ENCODE measurements at places on chromosomes 4 and X.

DNA sequence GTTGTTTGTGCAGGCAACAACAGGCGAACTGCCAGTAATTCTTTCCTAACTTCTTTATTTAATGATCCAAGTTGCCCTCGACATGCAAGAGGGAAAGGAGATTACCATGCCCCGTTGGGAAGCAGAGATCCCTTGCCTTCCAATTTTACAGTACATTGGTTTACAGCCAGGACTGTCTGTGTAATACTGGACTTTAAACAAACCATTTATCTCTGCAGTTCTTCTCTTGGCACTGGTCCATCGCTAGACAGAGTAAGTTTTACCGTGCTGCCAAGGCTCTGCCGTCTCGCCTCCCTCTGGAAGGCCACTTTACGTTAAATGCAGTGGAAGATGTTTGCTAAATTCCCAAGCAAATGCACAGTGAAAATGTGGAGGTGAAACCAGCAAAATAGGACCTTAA is 660.3 kb upstream of the PRKX start:
- DNase-seq: no peak

GRCh38 chrX:126819429-126819828 is at the start of gene PRR32:
TSS of gene PRR32 (plus strand) at chrX:126819729. CDS start at chrX:126819844, 115 bp downstream.
- DNase-seq: no peak

DNA sequence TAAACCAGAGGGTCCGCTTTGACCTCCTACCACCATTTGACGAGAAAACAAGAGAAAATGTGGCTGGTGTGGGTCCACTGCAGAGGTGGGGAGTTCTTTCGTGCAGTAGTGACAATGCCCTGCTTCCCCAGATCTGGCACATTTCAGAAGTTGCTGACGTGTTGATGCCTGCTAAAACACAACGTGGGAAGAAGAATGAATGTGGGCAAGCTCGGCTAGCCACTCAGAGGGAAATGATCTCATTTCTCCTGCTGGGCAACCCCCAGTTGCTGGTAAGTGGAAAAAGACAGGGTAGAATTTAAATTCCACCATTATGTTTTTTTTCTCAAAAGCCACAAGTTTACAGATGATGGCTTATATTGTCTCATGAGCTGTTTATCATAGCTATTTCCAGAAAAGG is 77.9 kb downstream of the LUZP4 start:
- DNase-seq: no peak

- DNase-seq: peak; percentile 30
These were observed at the start of gene PLP2 for GRCh38 chrX:49171752-49172279. TSS of gene PLP2 (plus strand) at chrX:49171898. CDS start at chrX:49172001, 103 bp downstream.

DNA sequence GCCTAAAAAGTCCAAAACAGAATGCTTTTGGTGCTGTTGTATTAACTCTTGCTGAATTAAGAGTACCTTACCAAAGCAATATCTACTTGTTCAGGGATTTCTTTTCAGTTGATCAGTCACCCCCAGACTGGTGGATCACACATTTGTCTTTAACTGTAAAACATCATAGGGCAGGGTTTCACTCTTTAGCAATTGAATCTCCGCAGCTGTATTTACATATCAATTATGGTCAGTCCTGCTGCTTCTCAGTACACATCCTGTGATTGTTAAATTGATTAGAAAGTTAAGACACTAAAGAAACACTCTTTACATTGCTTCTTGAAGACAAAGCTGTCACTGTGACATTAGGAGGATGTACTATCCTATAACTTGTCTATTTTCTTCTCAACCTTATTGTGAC is 277.1 kb upstream of the ADGRL3 start:
- peak; percentile 58 for DNase-seq

- DNase-seq: no peak
These were observed 10.5 kb downstream of the STAG2 start for GRCh38 chrX:123971982-123972381.

DNA sequence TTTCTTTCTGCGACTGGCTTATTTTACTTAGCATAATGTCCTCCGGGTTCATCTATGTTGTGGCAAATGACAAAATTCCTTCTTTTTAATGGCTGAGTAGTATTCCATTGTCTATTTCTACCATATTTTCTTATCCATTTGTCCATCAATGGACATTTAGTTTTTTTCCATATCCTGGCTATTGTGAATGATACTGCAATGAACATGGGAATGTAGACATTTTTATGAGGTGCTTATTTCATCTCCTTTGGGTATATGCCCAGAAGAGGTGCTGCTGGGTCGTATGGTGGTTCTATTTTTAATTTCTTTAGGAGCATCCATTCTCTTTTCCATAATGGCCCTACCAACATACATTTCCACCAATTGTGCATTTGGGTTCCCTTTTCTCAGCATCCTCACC is 76.5 kb upstream of the HPGD start:
- DNase-seq: no peak

GRCh38 chr4:148166132-148166591 is 276.1 kb downstream of the NR3C2 start:
- DNase-seq: no peak

- no peak for DNase-seq
These were observed 36.5 kb upstream of the TFDP3 start for GRCh38 chrX:133254666-133255065.

DNA sequence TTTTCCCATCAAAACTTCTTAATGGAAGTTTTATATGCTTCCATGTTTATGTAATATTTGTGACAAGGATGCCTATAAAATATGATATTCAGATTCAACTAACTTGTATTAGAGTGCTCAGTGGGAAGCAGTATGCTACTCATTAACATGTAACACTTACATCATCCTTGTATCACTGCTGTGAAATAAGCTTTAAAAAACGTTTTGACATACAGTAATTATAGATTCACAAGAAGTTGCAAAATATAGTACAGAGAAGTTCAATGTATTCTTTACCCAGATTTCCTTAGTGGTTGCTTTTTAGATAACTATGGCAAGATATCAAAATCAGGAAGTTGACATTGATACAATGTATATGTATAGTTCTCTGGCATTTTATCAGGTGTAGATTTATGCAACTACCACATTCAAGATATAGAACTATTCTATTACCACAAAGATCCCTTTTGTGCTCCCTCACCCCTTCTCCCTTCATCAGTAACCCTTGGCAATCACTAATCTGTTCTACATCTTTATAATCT is 56.3 kb downstream of the DTHD1 start:
- no peak for DNase-seq

DNA sequence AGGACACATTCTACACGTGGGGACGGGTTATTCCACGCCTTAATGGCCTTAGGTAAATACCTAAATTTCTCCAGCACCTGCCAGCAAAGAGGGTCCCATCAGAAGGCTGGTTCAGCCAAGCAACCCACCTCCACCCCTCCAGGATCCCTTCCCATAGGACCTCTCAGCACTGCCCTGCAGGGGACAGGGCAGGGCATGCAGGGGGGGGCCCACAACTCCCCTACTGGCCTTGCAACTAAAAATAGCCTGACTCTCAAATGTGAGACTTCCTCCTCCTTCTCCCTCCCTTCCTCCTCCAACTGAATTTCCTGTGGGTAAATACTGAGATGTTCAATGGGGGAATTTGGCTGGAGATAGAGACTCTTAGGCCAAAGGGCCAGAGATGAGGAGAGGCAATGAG is 6.3 kb downstream of the LAS1L start:
- DNase-seq: no peak

GRCh38 chr4:53514509-53514908 is 76.8 kb downstream of the LNX1 start:
- no peak for DNase-seq

GRCh38 chrX:16488959-16489358 is 161.0 kb upstream of the S100G start:
- no peak for DNase-seq

DNA sequence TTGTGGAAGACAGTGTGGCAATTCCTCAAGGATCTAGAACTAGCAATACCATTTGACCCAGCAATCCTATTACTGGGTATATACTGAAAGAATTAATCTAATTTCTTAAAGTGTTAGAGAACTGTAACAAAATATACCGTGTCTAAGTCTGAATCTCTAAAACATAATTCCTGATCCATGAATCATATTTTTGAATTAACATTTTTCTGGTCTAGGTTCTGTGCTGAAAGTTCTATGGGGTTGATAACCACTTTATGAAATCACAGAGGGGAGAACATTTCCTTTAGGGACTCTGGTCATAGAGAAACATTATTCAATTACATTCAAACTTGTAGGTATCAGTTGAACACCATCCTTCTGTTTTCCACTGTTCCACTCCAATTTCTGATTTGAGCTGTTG is 91.9 kb upstream of the ETNPPL start:
- DNase-seq: no peak

DNA sequence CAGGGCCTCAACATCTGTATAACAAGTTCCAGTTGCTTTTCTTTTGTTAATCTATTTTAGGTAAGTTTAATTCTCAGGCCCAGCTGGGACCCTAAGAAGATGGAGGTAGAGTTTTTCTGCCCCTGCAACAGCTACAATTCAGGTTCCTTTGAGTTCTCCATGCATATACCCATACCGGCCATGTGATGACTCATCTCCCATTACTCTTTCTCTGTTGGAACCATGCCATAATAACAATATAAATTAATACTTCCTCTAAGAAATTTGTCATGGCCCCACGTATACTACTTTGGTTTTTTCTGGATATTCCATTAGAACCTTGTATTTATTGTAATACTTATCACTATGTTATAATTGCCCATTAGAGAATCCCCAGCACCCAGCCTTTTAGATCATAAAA is 1.3 kb upstream of the INTU start:
- no peak for DNase-seq

DNA sequence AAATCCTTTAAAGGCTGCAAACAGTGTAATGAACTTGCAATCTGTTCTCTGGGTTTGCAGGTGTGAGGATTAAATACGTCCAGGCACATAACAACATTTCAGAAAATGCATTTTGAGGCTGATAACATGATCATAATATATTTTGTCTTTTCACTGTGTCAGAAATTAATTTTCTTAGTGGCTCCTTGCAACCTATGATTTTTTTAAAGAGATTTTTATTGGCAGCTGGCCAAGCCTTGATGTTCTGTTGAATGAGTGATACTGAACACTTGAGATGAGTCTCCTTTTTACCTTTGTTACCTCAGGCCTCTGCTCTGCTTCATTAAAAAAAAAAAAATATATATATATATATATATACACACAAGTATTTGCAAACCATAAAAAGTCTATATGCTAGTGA is 68.2 kb upstream of the TENM3 start:
- DNase-seq: peak; percentile 61

DNA sequence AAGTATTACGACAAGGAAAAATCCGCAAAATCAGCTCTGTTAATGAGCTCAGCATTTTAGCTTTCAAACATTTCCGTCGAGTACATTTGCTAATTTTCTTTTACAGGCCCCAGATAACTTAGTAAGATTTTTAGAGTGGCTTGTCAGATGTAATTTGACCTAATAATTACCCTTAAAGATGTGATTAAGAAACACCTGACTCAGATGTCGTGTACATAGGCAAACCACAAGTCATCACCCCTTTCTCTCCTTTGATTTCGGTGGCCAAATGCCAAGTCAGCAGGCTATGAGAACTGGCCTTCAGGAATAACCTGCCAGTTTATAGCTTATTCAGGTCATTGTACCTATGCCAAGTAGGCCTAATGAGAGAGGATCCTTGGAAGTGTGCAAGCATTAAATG is 369.6 kb downstream of the PCDH7 start:
- peak; percentile 91 for DNase-seq

- no peak for DNase-seq
These were observed 107.6 kb upstream of the FAM9C start for GRCh38 chrX:13151828-13152517.

DNA sequence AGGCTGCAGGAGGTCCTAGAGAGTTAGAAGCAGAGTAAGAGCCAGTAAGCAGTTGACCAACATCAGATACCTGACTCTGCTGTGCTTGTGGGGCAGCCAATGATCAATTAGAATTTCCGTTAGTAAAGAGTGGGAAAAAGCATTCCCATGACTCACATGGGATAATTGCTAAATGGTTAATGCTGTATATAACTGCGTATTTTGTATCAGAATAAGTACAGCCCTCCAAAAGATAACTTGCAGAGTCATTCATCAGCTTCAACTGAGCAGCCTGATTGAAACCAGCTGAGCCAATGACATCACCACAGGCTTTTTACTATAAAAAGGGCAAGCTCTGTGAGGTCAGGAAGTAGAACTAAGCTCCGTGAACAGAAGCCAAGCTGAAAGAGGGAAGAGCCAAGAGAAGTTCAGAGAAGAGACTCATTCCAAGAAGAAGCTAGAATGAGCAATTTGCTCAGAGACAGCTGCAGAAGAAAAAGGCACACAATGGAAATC is 67.9 kb downstream of the PPP3CA start:
- no peak for DNase-seq

- DNase-seq: no peak
These were observed 263.7 kb downstream of the FSTL5 start for GRCh38 chr4:161900110-161900509.

DNA sequence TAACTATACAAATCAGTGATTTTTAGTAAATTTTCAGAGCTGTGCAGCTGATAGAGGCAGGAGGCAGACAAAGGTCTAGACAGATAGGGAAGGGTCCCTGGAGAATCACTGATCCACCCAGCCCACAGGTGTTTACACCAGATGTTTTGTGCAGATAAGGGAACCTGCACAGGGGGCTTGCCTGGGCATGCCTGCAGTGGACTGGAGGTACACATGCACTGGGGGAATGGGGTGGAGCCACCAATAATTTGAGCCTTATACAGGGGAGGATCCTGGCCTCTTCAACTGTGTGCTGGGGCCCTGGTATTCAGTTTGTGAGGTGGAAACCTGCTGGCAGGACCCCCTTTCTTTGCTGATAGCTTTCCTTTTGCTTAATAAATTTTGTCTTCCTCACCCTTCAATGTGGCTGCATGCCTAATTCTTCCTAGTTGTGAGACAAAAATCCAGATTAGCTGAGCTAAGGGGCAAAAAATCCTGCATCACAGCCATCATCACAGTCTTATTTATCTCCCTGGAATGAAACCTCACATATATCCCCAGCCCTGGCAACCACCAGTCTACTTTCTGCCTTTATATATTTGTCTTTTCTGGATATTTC is 102.8 kb downstream of the KDM6A start:
- DNase-seq: no peak

GRCh38 chr4:67204441-67204840 is 340.9 kb downstream of the CENPC start:
- no peak for DNase-seq

DNA sequence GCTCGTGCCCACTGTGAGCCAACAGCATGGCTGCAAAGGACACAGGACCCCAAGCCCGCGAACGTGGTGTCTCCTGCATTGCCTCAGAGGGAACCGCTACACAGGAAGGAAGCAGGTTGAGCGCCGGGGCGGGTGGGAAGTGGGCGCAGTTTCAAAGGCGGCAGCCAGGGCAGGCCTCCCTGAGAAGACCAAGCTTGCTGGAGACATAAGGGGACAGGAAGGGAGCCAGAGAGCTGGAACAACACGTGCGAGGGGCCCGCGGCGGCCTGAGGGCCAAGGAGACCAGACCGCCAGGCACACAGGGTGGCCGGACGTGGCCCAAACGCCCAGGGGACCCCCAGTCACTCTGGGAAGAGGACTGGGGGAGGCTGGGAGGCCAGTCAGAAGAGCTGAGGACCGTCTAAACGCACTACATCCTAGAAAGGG is 32.0 kb downstream of the CTBP1 start:
- no peak for DNase-seq

DNA sequence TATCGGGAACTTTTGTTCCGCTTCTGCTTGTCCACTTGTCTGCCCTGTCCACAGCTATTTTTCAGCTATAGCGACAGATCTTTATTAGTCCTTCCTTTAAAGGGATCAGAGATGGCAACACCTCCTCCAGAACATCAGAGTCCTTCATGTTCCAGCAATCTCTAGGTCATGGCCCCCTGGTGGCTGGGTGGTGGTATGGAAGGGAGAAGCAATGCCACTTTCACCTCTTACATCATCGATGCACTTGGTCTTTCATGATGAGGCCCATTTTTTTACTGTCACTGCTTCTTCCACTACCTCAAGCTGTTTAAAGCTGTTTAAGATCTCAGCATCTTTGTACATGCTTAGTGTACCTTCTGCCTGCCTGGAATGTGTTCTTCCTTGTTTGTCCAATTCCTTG is 106.7 kb downstream of the ARHGAP6 start:
- DNase-seq: no peak
